Parietal lobe (tissue), 2 donors: ENCODE measurements at places on chromosomes 4 and X. TPM values are rescaled to one million over a fixed set of nuclear protein-coding genes. Genes with fewer than 3 reads are reported as not detected.

Gene DRD5
- total RNA-seq, result 0.63 TPM

Gene HSFX3
- total RNA-seq, result not detected

Gene IQCM
- not detected for total RNA-seq

Gene CDX4
- total RNA-seq, result not detected

Gene FAM47A
- not detected for total RNA-seq

Gene ITM2A
- total RNA-seq, result 39.1 TPM

Gene NLGN4X
- 63.2 TPM for total RNA-seq

Gene FMR1NB
- total RNA-seq, result not detected

Gene PHEX
- total RNA-seq, result 3.1 TPM

Gene TLR6
- total RNA-seq, result 0.63 TPM

Gene DCAF12L2
- total RNA-seq, result 7.8 TPM

Gene SYN1
- 27.9 TPM for total RNA-seq

Gene C4orf54
- total RNA-seq, result 0.63 TPM

Gene FREM3
- total RNA-seq, result not detected

Gene PCDH7
- 126 TPM for total RNA-seq

Gene DGKK
- total RNA-seq, result 0.63 TPM

Gene TMEM255A
- 2.2 TPM for total RNA-seq

Gene ARL13A
- total RNA-seq, result not detected

Gene TBC1D9
- total RNA-seq, result 69.5 TPM

Gene CSAG2
- not detected for total RNA-seq

Gene BMX
- total RNA-seq, result not detected
